Spleen (tissue), 13 donors: ENCODE measurements at places on chromosomes 6 and 20. TPM values are rescaled to one million over a fixed set of nuclear protein-coding genes. Genes with fewer than 3 reads are reported as not detected.

Gene JAG1
- 13.1 TPM for polyA plus RNA-seq

DNA sequence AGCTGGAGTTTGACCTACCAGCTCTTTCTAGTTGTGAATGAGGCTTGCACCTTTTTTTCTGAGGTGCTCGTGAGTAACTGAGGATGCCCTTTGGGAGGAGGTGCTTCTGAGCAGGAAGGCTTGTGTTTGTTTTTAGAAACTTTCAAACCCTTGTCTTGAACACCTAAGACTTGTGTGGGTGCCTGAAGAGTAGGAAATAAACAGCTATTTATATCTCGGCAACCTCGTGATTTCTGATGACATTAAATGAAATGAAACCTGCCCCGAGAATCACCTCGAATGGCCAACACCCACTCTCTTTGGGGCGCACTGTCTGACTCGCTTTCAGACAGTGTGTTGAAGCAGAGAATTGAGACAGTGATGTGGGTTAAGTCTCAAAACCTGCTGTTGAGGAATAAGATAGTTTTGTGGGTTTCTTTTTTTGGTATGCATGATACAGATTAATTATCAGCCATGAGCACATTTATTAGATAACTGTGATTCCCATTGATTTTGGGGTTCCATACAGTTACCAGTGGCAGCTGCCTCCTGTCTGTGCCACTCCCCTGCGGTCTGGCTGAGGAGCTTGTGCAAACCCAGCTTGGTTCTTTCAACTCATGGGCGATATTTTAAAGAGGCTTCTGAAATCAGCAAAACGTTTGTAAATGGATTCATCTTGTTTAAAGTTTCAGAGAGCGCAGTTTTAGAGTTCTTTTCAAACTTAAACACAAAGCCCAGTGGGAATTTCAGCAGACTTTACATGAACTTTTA lies 8.4 kb downstream of the IRF4 start:
- peaks cover 8% of the 10 kb centered on the region for H3K36me3 ChIP-seq
- peak overlapping the region; percentile 35 for H3K27ac ChIP-seq
- H3K4me1 ChIP-seq: no peaks in the 10 kb centered on the region
- H3K4me3 ChIP-seq: no peak overlapping the region

DNA sequence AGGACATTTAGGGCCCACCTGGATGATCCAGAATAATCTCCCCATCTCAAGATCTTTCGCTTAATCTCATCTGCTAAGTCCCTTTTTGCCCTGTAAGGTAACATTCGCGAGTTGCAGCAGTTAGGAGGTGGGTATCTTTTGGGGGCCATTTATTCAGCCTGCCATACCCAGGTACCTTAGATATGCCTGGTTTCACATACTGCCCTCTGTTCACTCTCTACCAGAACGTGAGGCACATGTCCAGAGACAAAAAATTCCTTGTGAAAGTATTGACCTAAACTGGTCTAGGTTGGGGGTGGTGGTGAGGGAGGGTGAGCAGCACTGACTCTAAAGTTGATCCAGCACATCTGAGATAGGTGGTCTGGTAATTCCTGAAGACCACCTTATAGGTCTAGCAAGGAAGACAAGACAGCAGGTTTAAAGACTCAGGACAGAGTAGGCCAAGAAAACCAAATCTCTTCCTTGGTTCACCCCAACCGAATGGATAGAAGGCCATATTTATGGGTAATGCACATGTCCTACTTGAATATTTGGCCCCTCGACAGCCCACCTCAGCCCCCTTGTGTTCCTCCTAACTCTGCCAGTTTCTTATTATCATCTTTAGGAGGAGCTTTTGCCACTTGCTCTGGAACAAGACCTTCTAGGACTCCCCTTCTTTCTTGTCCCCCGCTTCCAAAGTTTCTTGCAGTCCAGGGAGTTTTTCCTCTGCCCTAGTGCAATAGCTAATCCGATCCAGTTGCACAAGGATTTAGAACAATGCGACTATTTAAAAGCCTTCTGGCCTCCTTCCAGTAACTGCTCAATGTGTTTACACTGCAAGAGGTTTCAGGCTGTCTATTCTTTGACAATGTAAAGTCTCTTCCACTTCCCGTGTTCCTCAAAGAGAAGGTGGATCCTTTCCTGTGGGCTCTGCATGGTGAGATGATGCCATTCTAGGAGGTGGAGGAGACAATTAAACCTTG lies 213.0 kb upstream of the LAMP5 start:
- no peaks in the 10 kb centered on the region for H3K27me3 ChIP-seq
- no peaks in the 10 kb centered on the region for H3K36me3 ChIP-seq
- H3K27ac ChIP-seq: no peak overlapping the region
- DNase-seq: no peak
- H3K4me3 ChIP-seq: no peak overlapping the region

DNA sequence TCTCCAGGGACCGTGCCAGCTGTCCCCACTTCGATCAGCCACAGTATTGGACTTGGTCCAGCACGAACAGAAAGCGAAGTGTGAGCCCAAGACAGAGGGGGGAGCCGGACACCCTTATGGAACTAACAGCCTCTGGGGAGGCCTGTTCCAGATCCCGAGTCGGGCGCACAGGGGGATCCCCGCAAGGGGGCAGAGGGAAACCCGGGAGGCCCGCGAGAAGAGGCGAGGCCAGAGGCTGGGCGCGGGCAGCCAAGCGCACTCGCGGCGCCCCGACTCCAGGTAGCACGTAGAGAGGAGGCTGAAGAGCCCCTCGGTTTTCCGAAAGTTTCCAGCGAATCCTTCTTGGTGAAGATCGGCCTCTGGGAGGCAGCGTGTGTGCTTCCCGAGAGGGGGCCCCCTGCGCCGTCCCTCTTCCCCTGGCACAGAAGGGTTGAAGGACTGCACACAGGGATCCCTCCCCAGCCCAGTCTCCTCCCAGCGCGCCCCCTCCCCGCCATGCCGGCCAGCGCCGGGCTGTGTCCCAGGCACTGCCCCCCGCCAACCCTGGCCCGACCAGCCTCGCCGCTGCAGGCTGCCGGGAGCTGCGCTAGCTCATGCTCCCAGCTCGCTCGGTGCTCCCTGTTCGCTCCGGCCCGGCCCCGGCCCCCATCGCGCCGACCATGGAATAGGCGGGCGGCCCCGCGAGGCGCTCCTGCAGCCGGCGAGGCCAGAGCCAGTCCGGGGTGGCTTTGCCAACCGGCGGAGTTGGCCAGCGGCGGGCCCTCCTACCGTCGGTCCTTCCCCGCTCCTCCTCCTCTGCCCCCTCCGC lies 577 bp upstream of the SLC24A3 start:
- H3K27ac ChIP-seq: peak overlapping the region; percentile 70
- H3K36me3 ChIP-seq: no peaks in the 10 kb centered on the region
- peak overlapping the region; percentile 13 for H3K4me3 ChIP-seq
- H3K27me3 ChIP-seq: peaks cover 15% of the 10 kb centered on the region
- DNase-seq: peak; percentile 80

Gene PNPLA1
- polyA plus RNA-seq: 0.13 TPM

DNA sequence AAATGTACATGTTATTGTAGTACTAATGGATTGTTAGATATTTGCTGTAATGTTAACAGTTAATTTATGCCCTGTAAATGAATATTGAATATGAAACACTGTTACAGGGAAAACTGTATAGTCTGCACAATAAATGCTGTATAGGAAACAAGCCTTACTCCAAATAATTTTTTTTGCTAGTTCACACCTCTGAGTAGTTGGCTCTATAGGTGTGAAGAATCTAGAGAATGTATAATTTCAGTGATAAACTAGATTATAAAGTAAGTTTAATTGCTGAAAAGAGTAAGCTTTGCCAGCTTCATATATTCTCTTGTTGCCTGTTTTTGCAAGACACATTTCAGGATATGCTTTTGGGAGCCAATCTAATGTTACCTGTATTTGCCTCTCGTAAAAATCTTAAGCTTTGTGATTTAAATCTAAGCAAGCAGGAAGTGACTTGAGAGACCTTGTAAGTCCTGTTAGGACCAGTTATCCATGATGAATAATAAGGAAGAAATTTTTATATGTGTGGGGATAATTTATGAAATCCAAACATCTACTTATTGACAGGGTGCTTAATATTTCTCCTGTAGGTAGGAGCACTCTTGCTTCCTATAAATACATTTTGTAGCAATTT lies 232.4 kb downstream of the ZFAND3 start:
- no peak overlapping the region for H3K27ac ChIP-seq
- H3K27me3 ChIP-seq: no peaks in the 10 kb centered on the region
- no peak overlapping the region for H3K4me3 ChIP-seq

DNA sequence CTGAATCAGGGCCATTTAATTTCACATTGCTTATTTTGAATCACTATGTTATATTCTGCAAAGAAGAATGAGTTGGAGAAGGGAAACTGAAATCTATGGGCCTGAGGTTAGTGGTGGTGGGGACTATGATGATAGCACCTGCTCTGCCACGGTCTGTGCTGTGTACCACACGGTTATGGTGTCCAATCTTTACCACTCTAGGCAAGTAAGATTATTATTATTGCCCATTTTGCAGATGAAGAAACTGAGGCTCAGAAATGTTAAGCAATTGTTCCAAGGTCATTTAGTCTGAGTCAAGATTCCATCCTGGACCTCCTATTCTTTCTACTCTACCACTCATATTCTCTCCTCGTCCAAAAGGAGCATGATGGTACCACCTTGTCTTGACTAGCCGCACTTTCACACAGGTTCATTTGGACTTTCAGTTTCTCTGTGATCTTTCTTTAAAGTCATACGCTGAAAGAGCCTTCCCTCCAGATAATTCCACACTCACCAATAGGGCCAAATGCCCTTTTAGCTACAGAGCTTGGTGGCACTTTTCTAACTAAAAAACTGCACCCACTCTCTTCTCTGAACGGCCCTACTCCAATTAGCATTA lies 56.2 kb downstream of the GFOD1 start:
- no peak for DNase-seq
- no peak overlapping the region for H3K4me3 ChIP-seq
- no peaks in the 10 kb centered on the region for H3K36me3 ChIP-seq
- H3K27ac ChIP-seq: peak overlapping the region; percentile 32
- no peaks in the 10 kb centered on the region for H3K27me3 ChIP-seq
- H3K4me1 ChIP-seq: peaks cover 100% of the 10 kb centered on the region

- no peaks in the 10 kb centered on the region for H3K27me3 ChIP-seq
- H3K4me3 ChIP-seq: no peak overlapping the region
- no peaks in the 10 kb centered on the region for H3K36me3 ChIP-seq
Measured at GRCh38 chr6:34389034-34389433, 3.4 kb downstream of the NUDT3 start.

Gene NOX3
- 0.03 TPM for polyA plus RNA-seq

Gene HLA-DRB1
- polyA plus RNA-seq: 450 TPM

- DNase-seq: no peak
- H3K27ac ChIP-seq: no peak overlapping the region
- no peaks in the 10 kb centered on the region for H3K36me3 ChIP-seq
- H3K4me3 ChIP-seq: no peak overlapping the region
Measured at GRCh38 chr6:169912266-169913095, 161.1 kb downstream of the ERMARD start.

DNA sequence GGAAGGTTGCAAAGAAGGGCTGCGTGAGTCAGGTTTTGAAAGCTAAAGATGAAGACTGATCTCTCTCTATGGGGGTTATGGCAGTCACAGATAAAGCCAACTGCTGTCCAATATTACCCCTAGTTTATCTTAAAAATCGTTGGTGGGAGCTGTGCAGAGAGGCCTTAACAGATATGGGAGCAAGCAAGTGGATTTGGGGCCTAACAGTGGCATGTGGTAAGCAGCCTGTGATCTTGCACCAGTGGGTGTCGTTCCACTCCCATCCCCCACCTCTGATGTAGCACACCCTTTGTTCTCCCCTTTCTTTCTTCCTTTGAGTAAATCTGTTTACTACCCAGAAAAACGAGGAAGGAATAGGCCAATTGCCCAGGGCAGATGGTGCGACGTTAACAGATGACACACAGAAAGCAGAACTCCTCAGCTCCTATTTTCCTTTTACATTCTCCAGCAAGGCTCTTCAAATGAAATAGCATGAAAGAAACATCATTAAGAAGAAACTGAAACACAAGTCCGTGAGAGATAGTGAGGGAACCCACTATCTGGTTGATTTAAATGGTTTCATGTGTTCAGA lies 274.1 kb upstream of the CITED2 start:
- peaks cover 14% of the 10 kb centered on the region for H3K4me1 ChIP-seq
- H3K27me3 ChIP-seq: no peaks in the 10 kb centered on the region
- no peak overlapping the region for H3K4me3 ChIP-seq
- H3K36me3 ChIP-seq: no peaks in the 10 kb centered on the region
- H3K27ac ChIP-seq: no peak overlapping the region

DNA sequence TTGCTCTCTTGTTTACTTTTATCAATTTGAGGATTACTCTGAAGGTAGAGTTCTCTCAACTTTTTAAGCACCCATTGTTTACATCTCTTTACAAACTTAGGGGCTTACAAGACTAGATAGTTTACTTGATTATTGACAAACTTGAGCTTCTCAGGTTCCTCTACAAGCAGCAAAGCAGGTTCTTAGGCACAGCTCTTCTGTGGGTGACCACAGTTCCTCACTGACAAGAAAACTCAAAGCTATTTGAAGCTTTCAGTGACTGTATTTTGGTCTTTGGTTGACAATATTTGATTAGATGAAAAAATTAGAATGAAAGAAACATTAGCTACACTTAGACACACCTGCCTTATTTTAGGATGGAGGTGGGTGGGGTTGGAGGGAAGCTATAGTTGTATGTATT lies 327.3 kb upstream of the RUNX2 start:
- DNase-seq: no peak
- no peak overlapping the region for H3K27ac ChIP-seq
- no peaks in the 10 kb centered on the region for H3K27me3 ChIP-seq
- no peak overlapping the region for H3K4me3 ChIP-seq
- H3K4me1 ChIP-seq: no peaks in the 10 kb centered on the region

Gene MROH8
- 1.0 TPM for polyA plus RNA-seq

- peak overlapping the region; percentile 87 for H3K4me3 ChIP-seq
- no peaks in the 10 kb centered on the region for H3K27me3 ChIP-seq
- peak overlapping the region; percentile 90 for H3K27ac ChIP-seq
Measured at GRCh38 chr20:46688151-46689081, 828 bp downstream of the TP53RK start.

DNA sequence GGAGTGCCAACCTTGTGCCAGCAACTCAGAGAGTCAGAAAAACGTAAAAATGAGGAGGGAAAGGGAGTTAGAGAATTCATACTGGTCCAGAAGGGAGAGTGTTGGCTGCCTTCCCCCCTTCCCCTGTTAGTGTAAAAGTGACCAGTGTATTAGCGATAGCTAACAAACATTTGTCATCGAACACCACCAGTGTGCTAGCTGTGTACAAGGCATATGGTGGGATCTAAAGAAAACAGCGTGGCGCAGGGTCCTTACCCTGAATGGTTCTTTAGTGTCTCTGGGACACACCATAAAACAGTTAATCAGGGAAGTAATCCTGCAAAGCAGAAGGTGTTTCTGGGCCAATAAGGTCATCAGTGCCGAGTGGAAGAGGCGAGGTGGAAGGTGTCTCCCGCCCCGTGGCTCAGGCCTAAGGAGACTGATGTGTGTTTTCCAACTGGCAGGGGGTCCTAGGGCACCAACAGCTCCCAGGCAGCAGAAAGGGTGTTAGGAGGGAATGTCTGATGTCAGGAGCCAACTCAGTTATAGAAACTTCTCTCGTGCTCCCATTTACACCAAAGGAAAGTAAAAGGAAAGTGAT lies 91.9 kb downstream of the TCP11 start:
- no peaks in the 10 kb centered on the region for H3K27me3 ChIP-seq
- peaks cover 47% of the 10 kb centered on the region for H3K36me3 ChIP-seq
- H3K4me3 ChIP-seq: no peak overlapping the region
- peaks cover 87% of the 10 kb centered on the region for H3K4me1 ChIP-seq
- DNase-seq: no peak
